RWPE1 (cell line): ENCODE measurements at places on chromosomes 12 and 14.
A peak's percentile ranks its signal among the peaks of the same experiment; 100 is the strongest.

GRCh38 chr12:52195065-52195730, 3.4 kb upstream of the KRT80 start:
- no peak for DNase-seq

GRCh38 chr12:52789637-52790426, 6.1 kb downstream of the KRT3 start:
- DNase-seq = no peak

- DNase-seq = no peak
Observed at GRCh38 chr12:11780521-11781101, 131.1 kb downstream of the ETV6 start.

GRCh38 chr12:90757957-90758356, 197.0 kb downstream of the CCER1 start:
- DNase-seq = no peak

GRCh38 chr12:84069699-84070098, 842.9 kb downstream of the SLC6A15 start:
- DNase-seq = no peak

GRCh38 chr12:49413010-49413409, 45.7 kb downstream of the SPATS2 start:
- DNase-seq = peak; percentile 18

DNA sequence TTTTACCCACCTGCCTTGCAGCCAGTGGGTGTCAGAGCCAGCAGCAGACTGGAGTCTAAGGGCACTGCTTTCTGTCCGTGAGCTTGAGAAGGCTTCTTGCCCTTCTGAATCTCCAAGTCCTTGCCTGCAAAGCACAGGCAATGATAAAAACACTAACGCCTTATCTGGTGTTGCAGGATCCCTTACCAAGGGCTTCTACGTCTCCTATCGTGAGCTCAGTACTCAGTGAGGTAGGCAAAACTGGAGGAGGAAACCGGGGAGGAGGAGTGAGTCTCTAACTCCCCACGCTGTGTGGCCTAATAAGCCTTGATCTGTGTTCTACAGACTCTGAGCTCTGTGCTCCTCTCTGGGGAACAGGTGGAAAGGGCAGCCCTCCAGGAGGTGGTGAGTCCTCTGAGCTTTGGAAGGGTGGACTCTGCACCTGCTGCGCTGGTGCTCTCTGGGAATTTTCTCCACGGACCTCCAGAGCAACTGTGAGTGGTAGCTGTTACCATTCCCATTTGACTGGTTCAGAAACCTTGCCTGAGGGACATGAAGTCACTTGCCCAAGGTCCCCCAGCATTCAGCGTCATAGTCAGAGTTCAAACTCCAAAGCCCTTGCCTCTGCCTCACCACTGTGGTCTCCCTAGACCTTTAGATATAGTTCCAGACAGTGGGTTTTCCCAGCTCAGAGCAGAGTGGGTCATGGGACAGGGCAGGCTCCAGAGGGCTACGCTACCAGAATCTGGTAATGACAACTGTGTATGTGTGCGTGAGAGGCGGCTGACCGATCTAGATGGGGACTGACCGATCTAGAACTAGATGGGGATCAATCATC, 7.0 kb upstream of the MARK3 start:
- DNase-seq = no peak

DNA sequence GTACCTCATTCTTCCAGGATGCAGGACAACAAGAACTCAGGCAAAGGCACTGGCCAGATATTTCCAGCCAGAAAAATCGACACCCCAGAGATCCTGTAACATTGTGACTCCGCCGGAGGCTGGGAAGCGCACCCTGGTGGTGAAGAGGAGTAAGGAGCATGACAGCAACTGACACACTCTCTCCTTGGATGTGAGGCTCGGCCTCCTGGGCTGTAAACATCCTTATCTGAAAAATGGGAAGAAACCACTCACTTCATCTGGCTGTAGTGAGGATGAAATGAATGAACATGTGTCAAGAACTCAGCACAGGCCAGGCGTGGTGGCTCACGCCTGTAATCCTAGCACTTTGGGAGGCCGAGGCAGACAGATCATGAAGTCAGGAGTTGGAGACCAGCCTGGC, 27.5 kb downstream of the TCHP start:
- DNase-seq = peak; percentile 46

DNA sequence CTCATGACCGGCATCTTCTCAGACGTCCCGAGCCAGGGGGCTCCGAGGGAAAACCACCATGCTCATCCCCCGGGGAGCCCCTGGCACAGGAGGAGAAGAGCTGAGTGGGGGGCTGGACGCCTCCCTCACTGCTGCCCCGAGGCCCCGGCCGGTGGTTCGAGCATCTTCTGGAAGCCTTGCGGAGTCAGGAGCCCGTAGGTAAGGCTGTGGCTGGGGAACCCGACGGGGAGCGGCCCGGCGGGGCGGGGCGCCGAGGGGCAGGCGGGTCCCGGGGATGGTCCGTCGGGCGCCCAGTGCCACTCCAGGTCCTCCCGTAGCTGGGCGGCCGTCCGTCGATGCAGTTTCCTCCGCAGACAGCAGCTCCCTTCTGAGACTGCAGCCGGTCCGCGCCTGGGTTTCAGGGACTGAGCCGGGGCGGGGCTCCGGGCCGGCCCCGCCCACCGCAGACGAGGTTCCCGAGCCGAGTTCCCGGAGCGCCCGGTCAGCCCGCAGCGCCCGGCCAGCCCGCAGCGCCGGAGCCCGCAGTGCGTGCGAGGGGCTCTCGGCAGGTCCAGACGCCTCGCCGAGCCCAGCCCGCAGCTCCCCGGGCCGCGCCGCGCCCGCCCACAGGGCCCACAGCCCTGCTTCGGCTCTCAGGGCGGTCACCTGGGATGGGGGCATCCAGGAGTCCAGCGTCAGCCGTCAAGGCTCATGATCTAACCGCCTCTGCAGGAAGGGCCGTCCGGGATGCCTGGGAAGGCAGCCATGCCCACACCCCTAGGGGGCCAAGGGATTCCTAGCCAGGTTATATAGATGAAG, at the start of gene PGF:
TSS of gene PGF (minus strand) at position 369 of the 798 bp plus-strand sequence. CDS start at position 14, 355 bp downstream.
- DNase-seq = peak; percentile 50

- DNase-seq = no peak
Observed at GRCh38 chr12:81692008-81692407, 67.1 kb downstream of the PPFIA2 start.

DNA sequence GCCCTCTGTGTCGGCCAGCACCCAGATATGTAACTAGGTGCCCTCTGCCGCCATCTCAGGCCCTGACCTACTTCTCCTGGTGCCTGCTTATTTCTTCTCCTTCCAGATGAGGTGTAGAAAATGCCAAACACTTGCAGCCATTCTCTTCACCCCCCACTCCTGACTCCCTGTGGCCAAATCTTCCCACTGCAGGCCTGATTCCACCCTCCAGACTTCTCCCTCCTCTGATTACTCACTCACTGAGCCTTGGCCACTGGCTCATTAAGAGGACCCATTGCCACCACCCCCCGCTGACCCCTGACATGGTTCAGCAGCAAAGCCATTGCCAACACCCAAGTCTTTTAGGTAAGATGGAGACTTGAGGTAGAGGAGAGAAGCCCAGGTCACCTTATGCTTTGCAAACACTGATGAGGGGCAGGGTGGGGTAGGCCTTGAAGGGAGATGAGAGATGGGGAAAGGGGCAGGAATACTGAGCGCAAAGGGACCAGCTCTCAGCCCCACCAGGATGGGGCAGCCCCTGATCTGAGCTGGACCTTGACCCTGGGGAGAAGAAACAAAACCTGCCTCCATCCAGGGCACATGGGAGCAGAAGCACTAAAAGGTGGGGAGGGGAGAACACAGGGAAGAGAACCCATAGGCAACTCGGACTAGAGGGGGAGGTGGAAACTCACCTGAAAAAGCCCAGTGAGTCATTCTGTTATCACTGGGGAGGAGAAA, 25.1 kb upstream of the ANO2 start:
- no peak for DNase-seq

GRCh38 chr14:102258136-102258535, 46.8 kb downstream of the MOK start:
- DNase-seq = no peak

DNA sequence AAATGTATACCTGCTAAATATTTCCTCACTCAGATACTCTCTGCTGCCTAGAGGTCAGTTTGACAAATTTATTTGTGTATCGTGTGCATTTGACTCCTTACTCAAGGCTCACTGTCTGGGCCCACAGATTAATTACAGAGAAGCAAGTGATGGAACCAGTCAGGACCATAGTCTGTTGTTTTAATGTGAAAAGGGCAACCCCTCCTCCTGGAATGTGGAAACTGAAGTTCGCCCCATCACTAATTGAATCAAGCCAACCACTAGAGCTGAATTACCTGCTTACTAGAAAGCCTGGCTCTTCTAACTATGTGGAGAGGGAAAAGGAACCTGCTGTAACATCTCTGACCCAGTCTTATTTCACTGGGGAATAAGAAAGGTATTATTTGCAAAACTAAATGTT, 199.9 kb upstream of the KRR1 start:
- no peak for DNase-seq

DNA sequence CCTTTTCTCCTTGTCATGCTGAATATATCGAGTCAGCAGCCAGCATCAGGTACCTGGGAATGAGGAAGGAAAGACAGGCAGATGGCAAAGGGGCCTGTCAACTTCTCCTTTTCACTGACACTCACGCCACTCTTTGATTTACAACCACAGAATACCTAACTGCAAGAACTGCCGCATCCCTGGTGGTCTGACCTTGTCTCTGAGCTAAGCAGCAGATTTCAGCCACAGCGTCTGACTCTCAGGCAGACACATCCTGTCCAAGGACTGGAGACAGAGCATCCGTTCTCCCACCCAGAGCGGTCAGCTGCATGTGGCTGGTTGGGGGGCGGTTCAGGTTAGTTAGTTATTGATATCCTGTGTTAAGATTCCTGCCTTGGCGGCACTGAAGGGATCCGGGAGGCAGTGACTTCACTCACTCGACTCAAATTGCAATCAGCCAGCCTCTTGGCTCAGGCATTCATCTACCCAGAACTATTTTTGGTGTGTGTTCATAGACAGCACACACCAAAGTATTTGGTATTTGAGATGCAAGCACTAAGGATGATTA, 11.2 kb upstream of the MAP1LC3B2 start:
- no peak for DNase-seq

GRCh38 chr14:73381380-73382013, 76.8 kb downstream of the NUMB start:
- no peak for DNase-seq
